Uterus (tissue), 4 donors: ENCODE measurements at places on chromosomes 6 and 20. TPM values are rescaled to one million over a fixed set of nuclear protein-coding genes. Genes with fewer than 3 reads are reported as not detected.

GRCh38 chr6:101444717-101445116 lies 51.2 kb downstream of the GRIK2 start:
- H3K4me3 ChIP-seq = no peak overlapping the region
- no peak for DNase-seq
- H3K36me3 ChIP-seq = no peaks in the 10 kb centered on the region
- H3K27ac ChIP-seq = no peak overlapping the region
- H3K27me3 ChIP-seq = no peaks in the 10 kb centered on the region
- no peaks in the 10 kb centered on the region for H3K4me1 ChIP-seq

DNA sequence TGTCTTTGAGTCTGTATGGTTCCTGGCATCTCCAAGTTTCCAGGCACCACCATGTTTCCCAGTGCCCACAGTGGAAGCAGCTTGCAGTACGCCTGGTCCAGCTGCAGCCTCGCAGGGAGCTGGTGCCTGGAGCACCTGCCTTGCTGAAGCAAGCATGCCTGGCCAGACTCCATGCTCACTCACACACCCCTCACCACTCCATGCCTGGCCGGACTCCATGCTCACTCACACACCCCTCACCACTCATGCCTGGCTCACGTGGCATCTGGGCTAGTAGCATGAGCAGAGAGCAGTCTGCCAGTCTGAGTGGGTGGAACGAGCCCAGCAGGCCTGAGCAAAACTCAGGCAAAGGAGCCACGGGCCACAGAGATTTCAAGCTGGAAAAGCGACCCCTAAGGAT lies 214.3 kb downstream of the TFAP2C start:
- no peak overlapping the region for H3K4me3 ChIP-seq
- no peak overlapping the region for H3K27ac ChIP-seq
- H3K36me3 ChIP-seq = no peaks in the 10 kb centered on the region
- DNase-seq = no peak

DNA sequence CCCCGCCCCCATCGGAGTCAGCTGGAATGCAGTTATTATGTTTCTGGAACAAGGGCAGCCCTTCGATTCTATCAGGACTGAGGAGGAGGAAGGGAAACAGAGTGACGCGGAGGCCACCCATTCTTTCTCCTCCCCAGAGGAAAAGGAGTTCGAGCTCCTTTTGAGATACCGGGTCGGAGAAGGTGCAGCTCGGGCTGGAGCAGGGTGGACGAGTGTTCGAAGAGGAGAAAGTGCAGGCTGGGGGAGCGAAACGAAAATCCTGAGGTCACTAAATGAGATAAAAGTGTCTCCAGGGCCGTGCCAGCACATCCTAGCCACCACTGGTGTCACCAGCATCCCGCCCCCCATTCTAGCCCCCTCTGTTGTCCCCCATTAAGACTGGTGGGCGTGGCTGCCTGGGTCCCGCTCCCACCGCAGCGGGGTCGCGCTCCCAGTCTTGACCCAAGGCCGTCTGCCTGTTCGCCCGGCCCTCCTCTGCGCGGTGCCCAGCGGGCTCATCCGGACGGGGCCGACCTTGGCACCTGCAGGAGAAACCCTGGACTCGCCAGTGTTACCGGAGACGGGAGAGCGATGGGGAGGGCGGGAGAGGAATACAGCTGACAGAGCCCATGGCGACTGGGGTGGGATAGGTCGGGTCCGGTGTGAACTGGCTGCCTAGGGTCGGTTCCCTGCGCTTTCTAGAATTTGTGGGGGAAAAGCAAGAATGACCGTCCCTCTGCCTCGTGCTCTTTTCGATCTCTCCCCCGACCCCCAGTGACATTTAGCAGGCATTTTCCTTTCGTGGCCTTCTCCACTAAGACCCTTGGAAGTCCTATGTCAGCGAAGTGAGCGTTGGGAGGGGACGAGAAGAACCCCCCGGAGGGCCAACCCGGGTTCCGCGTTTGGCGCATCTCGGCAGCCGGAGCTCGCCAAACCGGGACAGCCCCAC lies 16.2 kb downstream of the FOXA2 start:
- H3K4me3 ChIP-seq = no peak overlapping the region
- no peaks in the 10 kb centered on the region for H3K36me3 ChIP-seq
- H3K27me3 ChIP-seq = peaks cover 69% of the 10 kb centered on the region
- H3K4me1 ChIP-seq = no peaks in the 10 kb centered on the region
- no peak for DNase-seq
- H3K27ac ChIP-seq = no peak overlapping the region

- H3K4me1 ChIP-seq = no peaks in the 10 kb centered on the region
- H3K4me3 ChIP-seq = no peak overlapping the region
- H3K36me3 ChIP-seq = no peaks in the 10 kb centered on the region
- H3K27me3 ChIP-seq = no peaks in the 10 kb centered on the region
These were observed 23.0 kb downstream of the NHLRC1 start for GRCh38 chr6:18099511-18099910.

RBPJL gene
- total RNA-seq = not detected

CPNE5 gene
- 9.5 TPM for total RNA-seq
